Fibroblast of mammary gland (primary cell): ENCODE measurements at places on chromosomes 1 and 21.

- peak; percentile 55 for DNase-seq
These were observed 93.7 kb upstream of the ETS2 start for GRCh38 chr21:38712071-38712470.

DNA sequence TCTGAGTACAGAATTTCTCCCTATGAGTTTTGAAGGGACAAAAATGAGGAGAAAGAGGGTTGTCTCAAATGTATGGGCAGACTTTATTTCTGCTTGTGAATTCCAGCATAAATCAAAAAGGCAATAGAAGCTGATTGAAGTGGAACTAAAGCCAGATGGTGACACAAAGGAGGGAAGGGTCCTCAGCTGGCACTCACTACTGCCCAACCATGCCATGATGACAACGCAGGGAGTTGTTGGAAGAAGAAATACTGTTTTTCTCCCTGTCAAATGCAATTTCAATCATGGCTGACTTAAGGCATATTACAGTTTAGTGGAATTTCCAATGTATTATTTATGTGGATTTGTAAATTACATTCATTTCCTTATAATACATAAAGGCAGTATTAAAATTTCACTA, 805.8 kb downstream of the ADGRL2 start:
- no peak for DNase-seq

- peak; percentile 24 for DNase-seq
These were observed 296.1 kb downstream of the PTPRC start for GRCh38 chr1:198934901-198935305.

DNA sequence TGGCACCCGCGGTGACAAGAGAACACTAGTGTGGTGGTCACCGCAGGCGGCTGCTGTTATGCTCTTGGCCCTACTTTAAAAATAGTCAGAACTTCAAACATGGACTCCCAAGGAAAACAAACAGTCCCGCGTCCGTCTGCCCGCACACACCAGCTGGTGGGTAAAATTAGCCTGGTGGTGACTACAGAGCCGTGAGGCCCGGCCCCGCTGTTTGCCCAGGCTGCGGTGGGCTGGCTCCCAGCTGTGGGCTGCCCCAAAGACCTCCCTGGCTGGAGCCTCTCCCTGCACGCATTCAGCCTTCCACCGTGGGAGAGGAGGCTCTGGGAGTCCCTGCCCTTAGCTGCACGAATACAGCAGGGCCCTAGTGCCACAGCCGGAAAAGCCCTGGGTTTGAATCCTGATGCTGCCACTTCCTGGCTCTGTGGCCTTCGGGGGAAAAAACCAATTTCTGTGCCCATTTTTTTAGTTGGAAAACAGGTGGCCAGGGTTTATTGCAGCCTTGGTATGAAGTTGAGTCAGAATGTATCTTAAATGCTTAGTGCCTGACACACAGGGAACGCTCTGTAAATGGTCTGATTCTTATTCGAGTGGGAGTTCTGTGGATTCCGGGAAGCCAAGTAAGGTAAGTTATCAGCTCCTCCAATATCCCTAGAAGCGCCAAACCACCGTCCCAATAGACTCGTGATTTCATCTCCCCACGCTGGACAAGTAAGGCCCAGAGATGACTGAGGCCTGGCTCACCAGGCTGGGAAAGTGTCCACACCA, 58.2 kb downstream of the ALPL start:
- DNase-seq = peak; percentile 93

GRCh38 chr1:158328426-158328825, 2.9 kb downstream of the CD1B start:
- no peak for DNase-seq

GRCh38 chr1:155175927-155176371, 2.3 kb downstream of the TRIM46 start:
- no peak for DNase-seq

GRCh38 chr21:17427157-17427556, 85.7 kb upstream of the CXADR start:
- no peak for DNase-seq

DNA sequence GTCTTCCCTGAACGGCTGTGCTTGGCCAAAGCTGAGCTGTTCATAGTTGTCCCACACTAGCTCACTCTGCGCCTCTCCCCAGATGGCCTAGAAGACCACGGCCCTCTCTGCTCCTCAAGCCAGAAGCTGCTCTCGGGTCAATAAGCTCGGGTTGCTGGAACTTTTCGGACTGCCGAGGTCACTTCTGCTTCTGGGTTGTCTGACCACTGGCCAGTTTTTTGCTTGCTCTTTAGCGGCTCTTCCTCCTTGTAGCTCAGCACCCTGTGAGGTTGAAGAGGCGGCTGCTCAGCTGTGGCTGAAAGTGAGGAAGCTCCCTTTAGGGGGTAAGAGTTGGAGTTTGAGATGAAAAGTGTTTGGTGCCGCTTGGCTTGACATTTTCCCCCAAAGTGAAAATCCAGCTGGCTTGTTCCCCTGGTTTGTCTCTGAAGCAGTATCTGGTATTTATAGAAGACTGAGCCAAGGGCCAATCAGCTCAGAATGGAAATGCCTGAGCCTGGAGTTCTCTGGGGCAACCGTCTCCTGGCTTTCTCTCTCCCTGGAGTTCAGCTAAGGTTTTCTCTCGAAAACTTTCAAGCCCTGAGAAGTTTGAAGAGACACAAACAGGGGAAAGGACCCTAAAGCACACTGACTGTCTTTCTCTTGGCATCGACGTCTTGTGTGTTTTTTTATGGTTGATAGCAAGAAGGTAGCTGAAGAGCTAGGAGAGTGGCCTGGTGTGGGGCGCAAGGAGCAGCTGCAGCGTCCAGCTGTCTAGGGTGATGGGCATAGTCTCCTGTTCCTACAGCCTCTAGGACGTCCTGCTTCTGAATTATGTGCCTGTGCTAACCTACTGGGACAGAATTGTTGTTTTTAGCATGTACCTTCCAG, 72.0 kb downstream of the SYT6 start:
- no peak for DNase-seq

DNA sequence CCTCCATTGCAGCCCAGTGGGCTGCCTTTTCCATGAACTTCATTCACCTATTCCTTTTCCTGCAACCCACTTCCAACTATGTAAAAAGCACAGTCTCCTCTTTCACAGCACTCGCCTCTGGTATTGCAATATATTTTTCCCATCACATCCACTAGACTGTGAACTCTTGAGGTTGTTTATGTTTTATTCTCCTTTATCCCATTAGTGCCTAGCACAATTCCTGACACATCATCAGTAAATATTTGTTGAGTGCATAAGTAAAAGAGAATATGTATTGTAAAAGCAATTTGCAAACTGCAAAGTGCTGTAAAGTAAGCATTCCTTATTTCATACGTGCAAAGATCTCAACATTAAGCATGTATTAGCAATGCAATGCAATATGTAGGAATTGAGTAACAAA, 27.9 kb upstream of the NRIP1 start:
- DNase-seq = no peak

GRCh38 chr1:162565460-162565859, 3.9 kb downstream of the UAP1 start:
- DNase-seq = no peak

DNA sequence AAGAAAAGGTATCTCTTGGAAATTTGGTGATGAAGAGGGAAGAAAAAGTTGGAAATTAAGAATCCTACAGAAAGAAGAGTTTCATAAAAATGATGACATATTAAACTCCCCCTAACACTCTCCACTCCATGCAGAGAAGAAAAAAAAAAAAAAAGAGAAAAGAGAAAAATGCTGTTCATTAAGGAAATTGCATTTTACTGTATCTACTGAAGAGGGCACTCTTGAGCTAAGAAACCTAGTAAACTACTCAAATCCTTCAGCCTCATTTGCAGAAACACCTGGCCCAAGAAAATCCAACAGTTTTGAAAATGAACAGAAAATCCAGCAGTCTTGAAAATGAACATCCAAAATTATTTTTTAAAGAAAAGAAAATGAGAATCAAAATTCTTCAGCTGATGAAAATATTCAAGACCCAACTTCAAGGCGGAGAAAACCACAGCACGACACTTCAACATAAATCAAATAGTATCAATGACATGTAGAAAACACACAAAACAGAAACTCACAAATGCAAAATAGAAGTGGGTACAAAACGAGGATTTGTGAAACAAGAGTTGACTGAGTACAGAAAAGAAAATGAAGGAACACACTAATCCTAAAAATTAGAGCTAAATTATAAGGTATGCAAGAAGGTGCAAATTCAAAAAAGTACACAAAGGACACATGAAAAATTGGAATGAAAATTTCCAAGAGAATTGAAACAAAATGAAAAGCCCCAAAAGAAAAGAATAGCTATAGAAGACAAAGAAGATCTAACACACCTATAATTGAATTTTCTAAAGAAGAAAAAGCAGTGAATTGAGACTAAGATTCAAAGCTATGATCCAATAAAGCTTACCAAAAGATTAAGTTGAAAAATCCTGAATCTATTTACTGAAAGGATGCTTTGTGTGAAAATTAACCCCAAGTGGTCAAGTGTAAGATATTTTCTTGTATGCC, 73.2 kb upstream of the DNAJC6 start:
- DNase-seq = peak; percentile 54

DNA sequence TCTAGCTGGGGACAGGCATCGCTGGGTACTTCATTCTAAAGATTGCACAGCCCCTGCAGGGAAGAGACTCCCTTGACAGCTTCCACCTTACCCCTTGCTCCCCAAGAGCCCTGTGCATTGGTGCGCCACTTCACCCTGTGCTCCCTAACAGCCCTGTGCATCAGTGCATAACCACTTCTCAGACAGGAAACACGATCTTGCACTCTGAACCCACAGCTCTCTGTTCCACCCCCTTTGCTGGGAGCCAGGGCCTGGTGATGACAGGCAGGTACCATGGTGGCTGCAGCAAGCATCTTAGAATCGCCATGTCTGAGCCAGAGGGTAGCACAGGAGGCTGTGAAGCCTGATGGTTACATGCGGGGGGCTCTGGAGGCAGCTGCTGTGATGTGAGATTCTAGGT, 5.0 kb downstream of the ALPL start:
- DNase-seq = no peak

DNA sequence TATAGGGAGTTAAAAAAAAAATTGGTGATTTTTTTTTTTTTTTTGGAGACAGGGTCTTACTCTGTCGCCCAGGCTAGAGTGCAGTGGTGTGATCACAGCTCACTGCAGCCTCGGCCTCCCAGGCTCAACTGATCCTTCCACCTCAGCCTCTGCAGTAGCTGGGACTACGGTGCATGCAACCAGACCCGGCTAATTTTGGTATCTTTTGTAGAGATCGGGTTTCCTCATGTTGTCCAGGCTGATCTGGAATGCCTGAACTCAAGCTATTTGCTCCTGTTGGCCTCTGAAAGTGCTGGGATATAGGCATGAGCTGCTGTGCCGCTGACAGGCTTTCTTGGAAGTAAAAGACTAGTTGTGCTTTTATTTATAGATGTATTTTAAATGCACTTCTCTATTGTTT, 3.0 kb downstream of the CDC42 start:
- no peak for DNase-seq

DNA sequence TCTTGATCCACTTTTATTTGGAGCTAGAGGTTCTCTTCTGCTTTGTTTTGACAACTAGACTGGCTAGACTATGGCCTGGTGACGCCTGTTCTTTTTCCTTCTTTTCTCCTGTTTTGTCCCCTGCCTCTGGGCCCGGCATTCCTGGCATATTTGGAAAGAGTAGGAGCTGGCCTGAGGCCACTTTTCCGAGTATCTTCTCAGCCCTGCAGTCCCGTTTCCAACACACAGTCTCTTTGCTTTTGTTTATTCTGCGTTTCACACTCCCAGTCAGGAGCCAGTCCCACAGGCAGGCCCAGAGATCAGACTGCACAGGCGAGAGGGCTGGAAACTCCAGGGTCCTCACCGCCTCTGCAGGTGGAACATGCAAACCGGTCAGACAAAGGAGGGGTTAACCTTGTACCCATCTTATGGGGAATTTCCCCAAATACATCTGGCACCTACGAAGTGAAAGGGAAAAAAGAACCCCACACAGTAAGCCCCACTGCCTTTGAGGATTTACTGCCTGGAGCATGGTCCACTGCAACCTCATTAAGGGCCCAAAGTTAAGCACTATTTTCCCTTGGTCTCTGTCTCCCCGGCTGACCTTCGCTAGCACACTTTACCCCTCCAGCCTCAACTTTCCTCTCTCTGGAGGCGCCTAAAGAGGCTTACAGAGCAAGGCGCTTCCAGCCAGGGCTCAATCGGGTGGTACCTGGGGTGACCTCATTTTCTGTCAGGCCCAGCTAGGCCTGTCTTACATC, 141.1 kb downstream of the TOMM20 start:
- DNase-seq = peak; percentile 74

GRCh38 chr1:218123968-218124367, 161.1 kb upstream of the RRP15 start:
- no peak for DNase-seq

GRCh38 chr1:94803517-94804441, 16.4 kb upstream of the SLC44A3 start:
- DNase-seq = peak; percentile 29

GRCh38 chr1:171366816-171367215, 52.8 kb downstream of the FMO4 start:
- no peak for DNase-seq

GRCh38 chr21:43916691-43917514, 51.9 kb downstream of the AGPAT3 start:
- DNase-seq = no peak

- no peak for DNase-seq
These were observed 68.6 kb downstream of the MDM4 start for GRCh38 chr1:204584699-204585372.

DNA sequence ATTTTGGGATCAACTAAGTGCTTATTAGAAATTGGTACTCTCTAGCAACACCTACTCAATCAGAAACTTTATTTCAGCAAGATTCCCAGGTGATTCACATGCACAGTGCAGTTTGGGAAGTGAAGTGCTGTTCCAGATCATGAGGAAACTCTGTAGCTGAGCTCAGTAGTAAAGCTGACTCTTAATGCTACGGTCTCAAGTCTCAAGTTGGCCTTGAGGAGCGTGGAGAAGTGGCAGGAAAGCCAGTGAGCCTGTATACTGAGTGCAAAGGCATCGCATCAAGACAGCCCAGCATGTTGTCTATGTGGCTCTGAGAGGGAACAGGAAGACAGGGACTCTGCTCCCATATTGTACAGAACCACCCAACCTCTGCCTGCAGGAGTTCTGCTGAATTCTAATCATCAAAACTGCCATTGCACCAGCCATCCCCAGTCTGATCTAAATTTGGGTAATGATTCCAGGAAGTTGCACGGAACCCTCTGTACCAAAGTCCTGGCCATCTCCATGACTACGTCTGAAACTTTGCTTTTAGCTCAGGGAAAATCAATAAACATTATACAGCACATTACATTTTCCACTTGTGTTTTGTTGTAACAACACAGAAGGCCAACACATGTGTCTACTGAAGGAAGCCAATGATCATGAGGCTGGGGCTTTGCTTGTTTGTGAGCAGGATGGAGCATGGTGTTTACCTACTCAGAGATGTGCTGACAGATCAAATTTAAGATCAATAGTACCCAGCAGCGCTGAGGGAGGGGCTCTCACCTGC, 105.1 kb upstream of the TLR5 start:
- no peak for DNase-seq

- DNase-seq = peak; percentile 76
These were observed 2.1 kb upstream of the SERINC2 start for GRCh38 chr1:31410871-31411270.
